ENCODE measurements at places on chromosomes 1 and 21. TPM values are rescaled to one million over a fixed set of nuclear protein-coding genes. Genes with fewer than 3 reads are reported as not detected.

The TNFRSF14 gene
- polyA plus RNA-seq, result 65.1 TPM

The FLG2 gene
- polyA plus RNA-seq, result not detected

The KIF14 gene
- polyA plus RNA-seq, result not detected

The ZNF593OS gene
- 0.97 TPM for polyA plus RNA-seq

The TNFRSF8 gene
- not detected for polyA plus RNA-seq

The CELA2A gene
- polyA plus RNA-seq, result not detected

The PRAMEF33 gene
- not detected for polyA plus RNA-seq

The TNFSF4 gene
- polyA plus RNA-seq, result 0.58 TPM

The LEFTY2 gene
- not detected for polyA plus RNA-seq

The ESPN gene
- 0.60 TPM for polyA plus RNA-seq

The OLIG2 gene
- polyA plus RNA-seq, result not detected

The LCE1C gene
- not detected for polyA plus RNA-seq

The GBP7 gene
- not detected for polyA plus RNA-seq

The CFHR5 gene
- polyA plus RNA-seq, result not detected

The MRPS14 gene
- 53.6 TPM for polyA plus RNA-seq

The KRTAP11-1 gene
- polyA plus RNA-seq, result not detected

The FCRL2 gene
- 0.09 TPM for polyA plus RNA-seq

The TMIGD3 gene
- not detected for polyA plus RNA-seq

The SERPINC1 gene
- not detected for polyA plus RNA-seq

The MTARC1 gene
- not detected for polyA plus RNA-seq

The KLHL12 gene
- 18.3 TPM for polyA plus RNA-seq

The TRMT1L gene
- 18.8 TPM for polyA plus RNA-seq

The RNU1-1 gene
- polyA plus RNA-seq, result not detected

The CACNA1S gene
- polyA plus RNA-seq, result not detected

The YTHDF2 gene
- 139 TPM for polyA plus RNA-seq

The LMO4 gene
- polyA plus RNA-seq, result 8.2 TPM

The CD1E gene
- polyA plus RNA-seq, result not detected

The SPSB1 gene
- polyA plus RNA-seq, result 2.8 TPM

The KIAA0040 gene
- 33.0 TPM for polyA plus RNA-seq

The KIAA1614 gene
- polyA plus RNA-seq, result 0.12 TPM

The SMCP gene
- polyA plus RNA-seq, result not detected

The RXFP4 gene
- polyA plus RNA-seq, result 1.3 TPM

The MYBPH gene
- not detected for polyA plus RNA-seq

The TRIM67 gene
- polyA plus RNA-seq, result not detected

The TUT4 gene
- 32.8 TPM for polyA plus RNA-seq

The TFAP2E gene
- polyA plus RNA-seq, result 0.13 TPM

The TSPEAR gene
- not detected for polyA plus RNA-seq

The PARK7 gene
- polyA plus RNA-seq, result 325 TPM

The ARMH1 gene
- polyA plus RNA-seq, result 41.0 TPM

The RAB29 gene
- polyA plus RNA-seq, result 57.3 TPM

The CRNN gene
- not detected for polyA plus RNA-seq

The CFHR2 gene
- not detected for polyA plus RNA-seq

The GBP6 gene
- polyA plus RNA-seq, result 0.14 TPM

The APCS gene
- polyA plus RNA-seq, result not detected

Measured in naive thymus-derived CD4-positive, alpha-beta T cell (primary cell).